ENCODE measurements at places on chromosomes 1 and 21.

DNA sequence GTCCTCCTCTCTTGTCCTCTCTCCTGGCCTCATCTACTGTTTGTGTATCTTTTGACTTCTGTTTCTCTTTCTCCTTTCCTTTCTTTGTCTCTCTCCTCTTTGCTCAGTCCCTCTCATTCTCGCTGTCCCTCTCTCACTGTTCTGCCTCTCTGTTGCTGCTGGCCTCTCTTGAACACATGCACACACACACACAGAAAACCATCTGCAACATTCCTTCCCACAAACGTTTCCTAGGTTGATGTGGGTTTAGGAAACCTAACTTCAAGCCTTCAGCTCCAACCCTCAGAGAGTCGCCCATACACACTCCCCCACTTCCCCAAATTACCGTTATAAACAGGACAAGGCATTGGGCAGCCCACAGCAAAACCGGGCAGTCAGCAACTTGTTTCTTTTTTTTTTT lies 10.9 kb upstream of the SSBP3 start:
- DNase-seq, result no peak

- no peak for DNase-seq
Observed at GRCh38 chr1:167110586-167110985, 16.7 kb downstream of the STYXL2 start.

DNA sequence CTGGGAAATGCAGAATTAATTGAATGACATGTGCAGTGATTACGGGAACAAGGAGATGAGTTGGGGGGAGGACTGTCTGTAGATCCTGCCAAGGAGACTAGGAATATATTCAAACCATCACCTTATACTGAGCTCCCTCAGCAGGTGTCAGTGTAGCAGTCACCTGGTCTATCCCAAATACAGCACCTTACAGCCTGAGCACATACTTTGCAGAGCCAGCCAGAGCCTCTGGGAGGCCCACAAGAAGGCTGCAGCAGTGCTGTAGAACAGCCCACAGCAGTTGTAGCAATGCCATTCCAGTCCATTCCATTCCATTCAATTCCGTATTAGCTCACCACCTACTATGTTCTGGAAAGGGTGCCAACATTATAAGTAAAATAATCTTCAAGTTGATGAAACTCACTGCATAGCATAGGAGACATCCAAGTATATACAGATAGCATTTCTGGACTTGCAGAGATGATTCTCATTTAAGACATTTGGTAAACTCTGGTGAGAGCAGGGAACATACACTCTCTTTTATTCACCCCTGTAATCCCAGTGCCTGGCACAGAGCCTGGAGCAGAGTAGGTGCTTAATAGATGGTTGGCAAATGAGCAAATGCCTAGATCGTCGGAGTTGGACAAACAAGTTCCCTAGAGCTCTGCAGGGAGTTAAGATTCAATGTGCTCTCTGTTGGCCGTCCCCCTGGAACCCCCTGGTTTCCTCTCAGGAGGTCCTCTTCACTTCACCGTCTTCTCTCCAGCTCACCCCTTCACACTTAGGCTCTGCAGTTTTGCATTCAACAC lies 44.7 kb downstream of the KCNC4 start:
- DNase-seq, result no peak

- DNase-seq, result no peak
Observed at GRCh38 chr1:67803380-67804279, 29.6 kb downstream of the GNG12 start.

- DNase-seq, result no peak
Observed at GRCh38 chr1:179092896-179093461, 11.1 kb downstream of the TOR3A start.

DNA sequence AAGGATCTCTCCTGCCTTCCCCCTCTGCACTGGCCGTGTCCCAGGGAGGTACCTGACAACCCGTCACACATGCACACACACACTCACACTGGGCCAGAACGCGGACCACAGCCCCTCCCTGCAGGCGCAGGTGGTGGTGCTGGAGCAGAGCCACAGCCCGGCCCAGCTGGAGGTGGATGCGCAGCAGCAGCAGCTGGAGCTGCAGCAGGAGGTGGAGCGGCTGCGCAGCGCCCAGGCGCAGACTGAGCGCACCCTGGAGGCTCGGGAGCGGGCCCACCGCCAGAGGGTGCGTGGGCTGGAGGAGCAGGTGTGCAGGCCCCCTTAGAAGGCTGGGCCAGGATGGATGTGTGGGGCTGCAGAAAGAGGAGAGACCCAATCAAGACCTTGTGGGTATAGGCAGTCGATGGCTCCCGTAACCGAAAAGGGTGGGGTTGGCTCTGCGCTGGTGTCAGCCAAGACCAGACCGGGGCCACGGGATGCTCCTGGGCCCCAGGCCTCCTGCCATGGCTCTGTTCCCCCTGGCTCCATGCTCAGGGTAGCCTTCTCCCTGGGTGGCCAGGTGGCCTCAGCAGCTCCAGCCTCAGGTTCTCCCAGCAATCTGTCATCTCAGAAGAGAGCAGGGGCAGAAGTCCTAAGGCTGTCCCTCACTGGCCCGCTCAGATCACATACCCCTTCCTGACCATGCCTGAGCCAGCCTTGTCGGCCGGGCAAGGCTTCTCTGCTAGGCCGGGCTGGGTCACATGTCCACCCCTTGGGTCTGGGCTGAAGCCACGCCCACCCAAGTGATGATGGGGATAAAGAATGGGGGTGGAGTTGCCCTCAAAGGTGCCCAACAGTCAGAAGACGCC lies 8.9 kb downstream of the MFAP2 start:
- no peak for DNase-seq

- DNase-seq, result no peak
Observed at GRCh38 chr1:226692051-226692792, 46.9 kb downstream of the ITPKB start.

- DNase-seq, result no peak
Observed at GRCh38 chr21:30652891-30653290, 10.2 kb downstream of the KRTAP20-3 start.

- no peak for DNase-seq
Observed at GRCh38 chr1:24745711-24746413, 615 bp downstream of the CLIC4 start.

DNA sequence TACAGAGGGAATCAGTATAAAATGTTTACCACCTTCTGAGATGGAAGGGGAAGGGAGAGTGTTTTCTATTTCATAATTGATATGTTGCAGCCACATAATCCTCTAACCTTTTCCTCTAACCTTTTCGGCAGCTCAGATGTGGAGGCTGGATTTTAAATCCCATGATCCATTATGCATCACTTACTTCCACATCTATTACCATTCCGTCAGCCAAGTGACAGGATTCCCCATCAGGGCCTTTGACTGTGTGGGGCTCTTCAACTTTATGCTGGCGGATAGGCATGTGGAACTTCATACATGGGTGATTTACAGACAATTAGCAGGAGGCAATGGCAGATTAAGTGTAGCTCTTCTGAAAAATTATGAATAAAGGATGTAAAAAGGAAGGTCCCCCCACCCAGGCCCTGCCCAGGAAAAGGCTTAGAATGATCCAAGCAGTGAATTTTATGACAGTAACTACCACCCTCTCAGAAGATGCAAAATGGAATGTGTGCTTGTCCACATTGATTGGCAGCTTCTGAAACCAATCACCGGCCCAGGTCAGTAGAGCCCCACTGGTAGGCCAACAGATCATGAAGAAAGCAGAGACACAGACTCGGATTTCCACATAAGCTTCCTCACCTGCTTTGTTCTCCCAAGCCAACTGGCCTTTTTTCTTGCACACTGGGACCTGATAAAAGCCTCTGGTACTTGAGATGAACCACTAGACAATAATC lies 147.0 kb downstream of the ST6GALNAC5 start:
- DNase-seq, result no peak

GRCh38 chr1:160539990-160540858 lies 17.2 kb upstream of the SLAMF6 start:
- DNase-seq, result no peak

- DNase-seq, result no peak
Observed at GRCh38 chr1:16922885-16923431, 1.2 kb downstream of the CROCC start.

- DNase-seq, result no peak
Observed at GRCh38 chr1:58317086-58317485, 229.4 kb downstream of the OMA1 start.

DNA sequence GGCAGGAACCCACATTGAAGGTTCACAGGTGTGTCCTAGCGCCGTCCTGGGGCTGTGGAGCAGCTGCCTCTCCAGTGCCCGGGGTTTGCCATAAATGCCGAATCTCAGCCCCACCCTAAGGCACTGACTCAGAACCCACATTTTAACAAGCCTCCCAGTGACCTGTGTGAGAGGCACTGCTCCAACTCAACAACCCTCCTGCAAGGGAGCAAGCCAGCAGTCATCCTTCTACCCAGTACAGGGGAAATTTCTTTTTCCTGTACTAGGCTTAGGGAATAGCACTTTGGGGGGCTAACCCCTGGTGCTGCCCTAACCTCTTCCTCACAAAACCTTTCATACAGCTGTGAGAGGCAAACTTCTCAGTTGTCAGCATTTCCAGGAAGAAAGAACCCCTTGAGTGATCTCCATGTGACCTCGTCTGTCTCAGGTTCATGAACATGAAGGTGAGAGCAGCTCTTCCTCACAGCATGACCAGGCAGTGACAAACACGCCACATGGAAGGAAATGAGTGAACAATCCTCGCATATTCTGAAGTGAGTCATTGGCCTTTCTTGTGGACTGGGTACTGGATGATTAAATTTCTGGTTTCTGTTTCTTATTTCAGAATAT lies 11.4 kb upstream of the BCAR3 start:
- DNase-seq, result no peak

- no peak for DNase-seq
Observed at GRCh38 chr1:113887402-113888175, at the start of gene BCL2L15. Gene BCL2L15 (minus strand): TSS chr1:113887581. CDS start chr1:113887375, 206 bp downstream.

- no peak for DNase-seq
Observed at GRCh38 chr1:7733276-7733675, 37.8 kb upstream of the VAMP3 start.

GRCh38 chr1:200233393-200233792 lies 176.4 kb downstream of the ZNF281 start:
- no peak for DNase-seq

GRCh38 chr1:1216770-1217620 lies 3.0 kb upstream of the TNFRSF4 start:
- DNase-seq, result no peak
